ENCODE measurements at places on chromosomes 12 and 14.

DNA sequence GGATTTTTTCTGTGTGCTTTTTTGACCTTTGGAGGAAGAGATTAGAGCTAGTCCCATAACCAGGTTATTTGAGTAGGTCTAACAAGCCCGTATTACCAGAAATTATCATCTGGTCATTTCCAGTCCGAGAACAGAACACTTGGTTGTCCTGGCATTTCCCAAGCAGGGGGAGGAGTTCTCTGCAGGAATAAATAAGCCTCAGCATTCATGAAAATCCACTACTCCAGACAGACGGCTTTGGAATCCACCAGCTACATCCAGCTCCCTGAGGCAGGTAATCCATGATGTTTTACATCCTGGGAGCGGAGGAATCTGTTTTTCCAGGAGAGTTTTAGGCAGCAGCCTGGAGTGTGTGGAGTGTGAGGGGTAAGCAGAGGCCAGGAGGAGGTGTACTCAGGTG, at the start of gene SERPINA3:
Gene SERPINA3, plus strand, starts transcription at position 218 of the 400 bp plus-strand sequence. CDS start 2,051 bp downstream, outside the sequence.
- no peak for DNase-seq

DNA sequence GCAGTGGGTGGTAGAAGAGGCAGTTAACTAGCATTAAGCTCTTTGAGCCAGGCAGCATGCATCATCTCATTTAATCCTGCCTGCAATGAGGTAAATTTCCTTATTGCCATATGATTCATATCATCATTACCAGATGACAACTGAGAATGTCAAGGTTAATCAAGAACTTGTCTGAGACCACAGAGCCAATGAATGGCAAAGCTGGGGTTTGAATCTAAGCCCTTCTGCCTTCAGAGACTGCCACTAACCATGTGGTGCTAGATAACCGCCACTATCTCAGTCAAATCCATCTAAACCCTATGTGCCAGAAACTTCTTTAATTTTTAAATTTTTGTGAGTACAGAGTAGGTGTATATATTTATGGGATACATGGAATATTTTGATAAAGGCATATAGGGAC, 77.8 kb upstream of the GRIP1 start:
- no peak for DNase-seq

DNA sequence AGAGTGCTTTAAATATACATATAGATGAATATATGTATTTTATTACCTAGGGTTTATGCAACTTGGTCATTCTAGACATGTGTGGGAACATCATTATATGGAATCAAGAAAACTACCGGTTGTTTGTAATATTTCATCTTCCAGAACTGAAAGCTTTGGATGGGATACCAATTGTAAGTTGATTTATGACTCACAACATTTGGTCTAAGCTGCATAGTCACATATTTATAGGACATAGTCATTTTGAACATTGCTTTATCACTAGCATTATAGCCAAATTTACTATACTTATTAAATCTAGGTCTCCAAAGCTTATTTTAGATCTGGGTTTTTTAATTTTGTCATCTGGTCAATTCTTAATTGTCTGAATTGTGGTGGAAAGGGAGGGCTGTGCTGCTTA, 83.7 kb upstream of the PCNX4 start:
- no peak for DNase-seq

DNA sequence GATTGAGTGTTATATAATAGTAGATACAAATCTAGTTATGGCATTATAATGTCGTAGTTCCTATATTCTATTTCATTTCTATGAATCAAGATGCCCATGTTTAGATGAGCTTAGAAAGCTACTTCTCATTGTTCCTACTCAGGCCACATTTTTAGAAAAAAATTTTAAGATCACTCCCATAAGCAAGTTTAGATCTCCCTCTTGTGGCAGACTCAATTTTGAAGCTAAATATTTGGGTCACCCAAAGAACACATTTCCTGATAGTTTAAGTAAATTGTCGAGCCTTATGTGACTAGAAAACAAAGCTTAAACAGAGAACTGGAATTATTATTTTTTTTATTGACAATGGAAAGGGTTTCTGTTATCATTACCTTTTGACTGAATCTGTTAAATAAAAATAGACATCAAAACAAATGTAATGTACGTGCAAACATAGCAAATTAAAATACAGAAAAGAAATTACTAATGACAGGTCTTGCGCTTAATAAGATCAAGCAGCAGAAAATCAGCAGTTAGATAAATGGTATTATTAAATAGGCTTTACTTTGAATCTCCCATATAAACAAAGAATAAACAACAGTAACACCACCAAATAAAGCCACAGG, 180.2 kb downstream of the ACSS3 start:
- no peak for DNase-seq

- no peak for DNase-seq
These were observed 83.3 kb downstream of the DAAM1 start for GRCh38 chr14:59271734-59272133.

- DNase-seq = no peak
These were observed 117.2 kb upstream of the PMCH start for GRCh38 chr12:102314821-102315220.

Measured in T-helper 17 cell (primary cell).